Stimulated activated CD4-positive, alpha-beta T cell treated with anti-CD3 and anti-CD28 coated beads, Interleukin-1b, Interleukin-23, amount 100 ng/mL, for 4 hours (primary cell): ENCODE measurements at places on chromosomes 3 and 15.
A peak's percentile ranks its signal among the peaks of the same experiment; 100 is the strongest.

- no peak for DNase-seq
Observed at GRCh38 chr15:88185584-88185983, 71.0 kb downstream of the NTRK3 start.

GRCh38 chr3:193797566-193797965 lies 204.6 kb downstream of the OPA1 start:
- no peak for DNase-seq

DNA sequence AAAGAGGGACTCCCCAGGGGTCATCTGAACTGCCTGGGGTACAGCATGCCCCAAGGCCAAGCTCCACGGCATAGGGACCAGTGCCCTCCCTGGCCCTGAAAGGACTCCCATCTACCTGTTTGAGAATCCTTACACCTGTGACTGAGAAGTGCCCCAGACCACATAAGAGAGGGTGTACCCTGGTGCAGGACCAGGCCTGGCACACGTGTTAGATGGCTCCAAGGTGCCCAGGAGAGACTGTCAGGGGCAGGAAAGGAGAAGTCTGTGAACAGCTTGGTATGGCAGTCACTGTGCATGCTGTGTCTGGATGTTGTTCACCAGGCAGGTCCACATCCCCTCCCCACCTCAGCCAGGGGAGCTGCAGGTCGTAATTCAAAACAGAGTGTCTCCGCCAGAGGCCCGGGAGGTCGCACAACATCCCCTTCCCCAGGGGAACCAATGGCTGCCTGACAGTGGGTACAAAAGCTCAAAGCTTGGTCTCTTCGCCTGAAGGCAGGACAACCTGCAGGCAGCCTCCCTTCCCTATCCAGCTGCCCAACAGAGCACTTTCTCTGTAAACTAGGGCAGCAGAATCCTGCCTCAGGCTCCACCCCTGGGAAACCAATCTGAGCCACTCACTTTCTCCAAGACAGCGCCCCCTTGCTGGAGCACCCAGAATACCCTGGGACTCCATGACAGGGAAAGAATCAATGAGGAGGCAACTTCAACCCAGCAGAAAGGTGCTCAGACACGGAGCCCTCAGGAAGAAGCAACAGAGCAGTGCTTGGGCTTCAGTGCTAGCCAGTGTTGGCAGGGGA lies 3.9 kb downstream of the NUP210 start:
- no peak for DNase-seq

DNA sequence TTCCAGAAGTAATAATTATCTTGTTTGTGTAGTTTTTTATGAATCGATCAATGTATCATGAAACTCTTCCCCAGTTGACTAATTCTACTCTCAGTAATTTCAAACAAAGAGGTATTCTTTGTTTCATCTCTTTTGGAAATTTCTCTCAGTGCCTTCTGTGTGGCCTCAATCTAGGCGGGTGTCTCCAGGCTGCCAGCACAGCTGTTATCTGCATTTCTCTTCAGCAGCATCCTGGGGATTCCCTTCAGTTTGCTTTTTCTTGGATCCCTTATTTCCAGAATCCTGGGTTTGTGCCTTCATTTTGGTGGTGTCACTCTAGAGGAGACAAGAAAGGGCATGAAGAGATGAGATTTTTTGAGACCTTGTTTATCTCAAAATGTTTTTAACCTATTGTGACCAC lies 22.7 kb downstream of the NIPA2 start:
- DNase-seq: no peak

DNA sequence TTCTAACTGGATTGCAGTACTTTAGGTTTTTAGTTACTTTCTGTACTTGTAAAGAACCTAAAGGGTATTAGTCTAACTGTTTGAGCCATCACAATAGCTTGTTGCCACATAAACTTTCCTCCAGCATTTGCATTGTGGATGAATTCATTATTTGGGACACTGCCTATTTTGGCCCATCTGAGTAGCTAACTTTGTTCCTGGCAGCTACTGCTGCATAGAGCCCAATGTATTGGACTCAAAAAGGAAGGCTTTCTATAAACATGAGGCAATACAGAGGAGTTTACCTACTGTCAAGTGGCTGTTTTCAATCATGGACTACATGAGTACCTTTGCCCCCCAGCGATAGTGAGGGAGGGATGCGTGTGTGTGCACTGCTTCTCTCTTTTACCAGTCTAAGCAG lies 1.9 kb downstream of the ROBO2 start:
- no peak for DNase-seq

DNA sequence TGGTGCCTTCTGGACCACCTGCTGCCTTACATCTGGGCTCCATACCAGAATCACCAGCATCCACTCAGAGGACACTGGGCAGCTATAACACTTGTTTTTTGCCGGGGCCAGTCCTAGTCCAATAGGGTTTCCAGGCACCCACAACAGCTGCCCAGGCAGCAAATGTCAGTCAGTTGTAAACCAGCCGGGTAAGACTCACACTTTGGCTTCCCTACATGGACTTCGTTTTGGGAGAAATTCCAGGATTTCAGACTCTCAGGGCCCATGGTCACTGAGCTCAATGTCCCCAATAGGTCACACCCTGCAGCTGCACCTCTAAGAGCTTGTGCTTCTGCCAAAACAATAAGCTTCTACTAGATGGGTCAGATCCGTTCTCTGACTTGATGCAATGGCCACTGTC lies 83.8 kb downstream of the FAM174B start:
- DNase-seq: no peak

GRCh38 chr3:29758434-29759322 lies 477.8 kb downstream of the RBMS3 start:
- DNase-seq: no peak

DNA sequence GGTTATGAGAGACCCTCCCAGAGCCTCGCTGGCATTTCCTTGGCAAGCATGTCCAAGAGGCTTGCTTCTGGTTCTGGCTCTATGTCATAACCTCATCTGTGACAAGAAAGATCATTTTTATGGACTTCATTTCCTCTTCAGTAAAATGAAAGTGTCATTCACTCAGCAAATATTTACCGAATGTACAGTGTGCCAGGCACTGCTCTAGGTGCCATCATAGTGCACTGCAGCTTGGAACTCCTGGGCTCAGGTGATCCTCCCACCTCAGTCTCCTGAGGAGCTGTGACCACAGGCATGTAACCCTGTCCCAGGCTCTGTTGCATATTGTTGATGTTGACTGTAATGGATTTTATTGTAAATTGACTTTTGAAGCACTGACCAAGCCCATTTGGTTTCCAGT lies 18.7 kb upstream of the ITPKA start:
- DNase-seq: no peak

DNA sequence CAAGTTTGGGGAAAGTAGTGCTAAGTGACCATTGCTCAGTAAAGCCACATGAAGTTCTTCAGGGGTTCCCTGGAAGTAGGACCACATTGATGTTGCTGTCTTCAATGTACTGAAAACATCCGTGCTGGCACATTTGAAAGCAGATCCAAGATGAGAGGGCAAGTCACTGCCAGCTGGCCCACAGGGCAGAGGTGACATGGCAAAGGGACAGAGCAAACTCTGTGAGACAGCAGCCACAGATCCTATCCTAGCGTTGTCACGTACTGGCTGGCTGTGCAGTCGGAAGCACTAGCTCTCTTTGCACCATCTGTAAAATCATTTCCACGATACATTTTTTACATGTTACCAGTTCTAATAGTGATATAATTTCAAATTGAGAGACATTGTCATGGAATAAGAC lies 13.8 kb downstream of the MUC13 start:
- DNase-seq: no peak

DNA sequence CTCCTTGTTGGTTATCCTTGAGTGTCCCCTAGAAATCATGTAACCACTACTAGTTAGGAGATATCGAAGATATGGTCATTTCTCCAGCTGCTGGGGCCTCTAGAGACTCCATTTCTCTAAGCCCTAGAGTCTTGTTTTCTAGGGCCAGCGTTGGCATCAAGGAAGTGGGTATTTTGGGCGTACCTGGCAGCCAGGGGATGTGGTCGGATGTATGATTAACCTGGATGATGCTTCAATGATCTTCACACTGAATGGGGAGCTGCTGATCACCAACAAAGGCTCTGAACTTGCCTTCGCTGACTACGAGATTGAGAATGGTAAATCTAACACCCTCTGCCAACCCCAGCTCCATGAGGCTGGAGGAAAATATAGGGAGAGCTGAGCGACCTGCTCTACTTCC lies 325.5 kb downstream of the RYR3 start:
- no peak for DNase-seq

GRCh38 chr3:69720824-69721223 lies 18.4 kb upstream of the MITF start:
- DNase-seq: no peak

- no peak for DNase-seq
Observed at GRCh38 chr3:31572236-31573004, 39.7 kb downstream of the STT3B start.

- peak; percentile 28 for DNase-seq
Observed at GRCh38 chr3:187368251-187369088, at the start of gene RTP4. Gene RTP4 (plus strand): TSS chr3:187368385. CDS start chr3:187368442, 57 bp downstream.

GRCh38 chr3:41715376-41715775 lies 246.5 kb downstream of the ULK4 start:
- DNase-seq: no peak

GRCh38 chr3:45026038-45026437 lies at the start of gene CLEC3B:
Gene CLEC3B (plus strand): TSS chr3:45026303. CDS start chr3:45026363, 60 bp downstream.
- DNase-seq: no peak

- no peak for DNase-seq
Observed at GRCh38 chr3:139202226-139202958, 141.4 kb upstream of the MRPS22 start.

DNA sequence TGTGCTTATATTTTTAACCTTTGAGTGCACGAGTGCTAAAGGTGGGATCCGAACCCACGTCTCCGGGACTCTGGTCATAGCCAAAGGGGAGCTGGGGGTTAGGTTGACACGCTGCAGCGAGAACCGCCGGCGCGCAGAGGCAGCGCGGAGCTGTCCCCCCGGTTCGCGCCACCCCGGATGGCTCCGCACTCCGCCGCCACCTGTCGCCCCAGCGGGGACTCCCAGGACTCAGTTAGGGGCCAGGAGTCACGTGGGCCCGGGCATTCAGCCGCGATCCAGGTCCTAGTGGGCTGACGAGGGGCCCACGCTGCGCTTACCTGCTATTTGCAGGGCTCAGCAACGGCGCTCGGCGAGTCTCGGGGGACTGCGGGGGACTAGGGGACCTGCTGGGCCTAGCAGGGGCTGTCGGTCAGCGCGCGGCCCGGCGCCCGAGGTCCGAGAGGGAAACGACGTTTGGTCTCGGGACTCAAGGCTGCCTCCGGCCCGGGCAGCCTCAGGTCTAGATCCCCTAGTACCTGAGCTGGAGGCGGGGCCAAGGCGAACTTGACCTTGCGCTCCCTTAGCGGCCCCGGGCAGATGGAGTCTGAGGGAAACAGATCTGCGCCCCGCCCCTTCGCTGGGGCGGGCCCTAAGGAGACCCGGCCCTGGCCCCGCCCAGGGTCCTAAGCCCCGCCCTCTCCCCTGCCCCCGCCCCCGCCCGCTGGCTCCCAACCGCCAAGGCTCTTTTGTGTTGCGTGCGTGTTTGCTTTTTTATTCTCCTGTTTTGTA lies at the start of gene NMNAT3:
Gene NMNAT3 (minus strand): TSS at position 585 of the 768 bp plus-strand sequence. CDS start 50,248 bp downstream, outside the sequence.
- peak; percentile 80 for DNase-seq

DNA sequence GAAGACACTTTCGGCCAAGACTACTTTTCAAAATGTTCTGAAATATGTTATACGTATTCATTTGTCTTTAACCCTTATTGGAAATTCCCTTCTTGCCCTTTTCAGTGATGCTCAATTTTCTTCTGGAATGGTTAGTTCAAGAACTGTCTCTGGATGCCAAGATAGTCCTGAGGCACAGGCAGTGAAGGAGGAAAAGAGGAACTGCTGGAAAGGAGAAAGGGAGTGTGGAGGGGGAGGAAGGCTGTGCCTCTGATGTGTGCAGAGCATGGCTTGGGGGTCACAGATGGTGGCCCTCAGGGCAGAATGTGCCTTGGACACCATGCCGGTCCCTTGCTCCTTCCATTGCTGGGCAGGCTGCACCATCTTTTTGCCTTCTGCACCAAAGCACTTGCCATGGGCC lies 73.7 kb downstream of the CEP63 start:
- DNase-seq: no peak

GRCh38 chr3:39109086-39109485 lies 1.6 kb downstream of the TTC21A start:
- no peak for DNase-seq

DNA sequence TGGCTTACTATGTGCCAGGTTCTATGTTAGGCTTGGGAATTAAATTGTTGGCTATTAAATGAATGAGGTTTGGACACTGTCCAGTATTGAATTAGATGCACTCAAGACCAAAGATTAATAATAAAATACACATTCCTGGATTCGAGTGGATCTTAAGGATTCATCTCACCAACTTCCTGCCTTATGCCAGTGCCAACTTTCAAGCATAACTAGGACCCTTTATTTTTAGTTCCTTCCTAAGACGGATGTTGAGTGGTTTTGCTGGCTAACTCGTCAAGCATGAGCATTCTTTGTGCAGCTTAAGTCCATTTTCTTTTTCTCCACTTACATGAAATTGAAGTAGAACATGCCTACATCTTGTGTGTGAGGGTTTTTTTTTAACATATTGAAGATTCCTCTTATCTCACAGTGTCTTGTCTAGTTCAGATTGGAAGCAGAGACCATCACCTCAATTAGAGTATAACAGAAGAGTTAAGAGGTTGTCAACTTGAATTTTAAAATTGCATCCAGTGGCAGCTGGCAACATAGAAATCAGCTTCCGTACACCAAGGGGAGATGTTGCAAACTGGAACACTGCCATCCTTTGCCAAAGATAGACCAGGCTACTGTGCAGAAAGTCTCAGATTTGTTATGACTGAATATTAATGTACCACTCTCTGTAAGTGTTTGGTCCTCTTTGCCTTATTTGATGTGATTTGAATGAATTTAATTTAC lies 106.3 kb upstream of the BFSP2 start:
- DNase-seq: no peak

- DNase-seq: no peak
Observed at GRCh38 chr3:27720899-27721716, 1.0 kb downstream of the EOMES start.

DNA sequence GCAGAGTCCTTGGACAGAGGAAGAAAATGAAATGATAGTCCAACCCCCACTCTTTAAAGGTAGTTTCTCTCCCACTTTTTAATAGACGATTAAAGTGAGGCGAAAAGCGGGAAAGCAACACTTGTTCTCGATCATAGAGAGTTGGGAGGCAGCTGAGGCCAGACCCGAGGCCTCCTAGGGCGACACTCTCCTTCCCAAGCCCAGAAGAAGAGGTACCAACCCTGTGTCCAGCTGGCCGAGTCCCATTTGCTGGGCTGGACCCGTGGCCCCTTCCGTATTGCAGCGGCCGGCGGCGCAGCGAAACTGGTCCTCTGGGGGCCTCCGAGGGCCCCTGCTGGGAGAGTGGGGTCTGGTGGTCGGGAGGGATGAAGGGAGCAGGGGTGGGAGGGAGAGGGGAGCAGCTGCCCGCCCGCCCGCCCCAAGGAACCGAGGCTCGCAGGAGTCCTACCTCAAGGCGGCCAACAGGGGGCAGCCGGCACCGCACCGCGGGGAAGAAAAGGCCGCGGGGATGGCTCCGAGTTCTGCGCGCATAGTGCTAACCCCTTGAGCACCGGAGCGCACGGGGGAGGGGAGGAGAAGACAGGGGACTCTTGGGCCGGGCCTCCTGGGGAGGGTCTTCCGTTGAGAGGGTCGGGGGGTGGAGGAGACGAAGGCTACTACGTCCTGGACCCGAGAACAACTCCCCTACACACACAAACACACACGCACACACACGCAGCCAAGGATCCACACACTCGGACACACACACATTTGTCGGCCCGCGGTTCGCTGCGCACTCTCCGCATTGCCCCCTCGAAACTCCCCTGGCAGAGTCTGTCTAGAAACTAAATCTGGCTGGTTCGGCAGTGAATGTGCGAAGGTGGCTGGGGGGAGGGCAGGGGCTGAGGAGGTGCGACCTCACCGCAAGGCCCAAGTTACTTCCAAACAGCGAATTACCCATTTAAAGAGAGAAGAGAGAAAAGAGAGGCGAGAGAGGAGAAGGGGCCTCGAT lies 2.0 kb downstream of the WNT5A start:
- DNase-seq: no peak

- DNase-seq: no peak
Observed at GRCh38 chr15:42264795-42265194, 8.2 kb upstream of the GANC start.
